ENCODE measurements at places on chromosomes 1 and 21. TPM values are rescaled to one million over a fixed set of nuclear protein-coding genes. Genes with fewer than 3 reads are reported as not detected.
A peak's percentile ranks its signal among the peaks of the same experiment; 100 is the strongest.

Gene SYPL2
- total RNA-seq: not detected

Gene RHD
- not detected for total RNA-seq

DNA sequence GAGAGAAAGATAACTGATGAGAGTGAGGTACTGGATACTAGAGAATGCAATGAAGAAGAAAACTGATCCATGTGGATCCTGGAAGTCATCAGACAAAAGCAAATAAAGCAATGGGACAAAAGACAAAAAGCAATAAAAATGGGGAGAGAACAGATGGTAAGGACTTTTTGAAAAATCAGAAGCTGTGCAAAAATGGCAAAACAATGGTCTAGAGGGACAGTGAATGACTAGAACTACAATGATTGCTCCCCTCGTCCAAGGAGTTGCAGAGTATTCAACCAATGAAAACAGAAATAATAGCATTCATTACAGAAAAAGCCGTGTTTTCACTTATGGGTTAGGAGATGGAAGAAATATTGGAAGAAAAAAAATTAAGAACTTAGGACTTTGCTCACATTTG lies 18.5 kb downstream of the LUZP1 start:
- no peak for DNase-seq

DNA sequence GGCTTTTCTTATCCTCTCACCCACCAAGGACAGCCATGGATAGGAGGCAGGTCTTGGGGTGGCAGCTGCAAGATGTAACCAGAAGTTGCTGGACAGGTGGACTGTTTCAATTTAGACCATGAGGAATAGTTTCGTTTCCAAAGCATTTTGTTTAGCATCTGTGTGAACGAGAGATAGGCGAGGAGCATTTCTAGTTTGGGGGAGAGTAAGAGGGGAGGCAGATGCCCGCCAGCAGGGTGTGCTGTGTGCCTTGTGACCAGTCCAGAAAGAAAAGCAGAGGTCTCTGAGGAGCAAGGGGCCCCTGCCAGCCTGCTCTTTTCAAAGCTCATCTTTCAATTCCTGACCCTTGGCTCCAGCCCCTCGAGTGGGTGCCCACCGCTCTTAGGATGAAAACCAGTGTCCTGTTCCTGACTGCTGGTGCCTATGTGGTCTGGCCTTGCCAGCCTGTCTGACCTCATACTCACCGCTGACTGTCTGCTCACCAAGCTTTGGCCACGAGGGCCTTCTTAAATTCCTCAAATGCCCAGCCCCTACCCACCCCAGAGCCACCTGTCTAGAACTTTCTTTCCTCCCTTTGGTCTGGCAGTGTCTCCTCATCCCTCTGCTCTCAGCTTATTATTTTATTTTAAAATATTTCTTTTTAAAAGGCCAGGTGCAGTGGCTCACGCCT lies 8.5 kb downstream of the SERINC2 start:
- DNase-seq: peak; percentile 24

GRCh38 chr1:11237356-11237755 lies 25.0 kb downstream of the MTOR start:
- no peak for DNase-seq

DNA sequence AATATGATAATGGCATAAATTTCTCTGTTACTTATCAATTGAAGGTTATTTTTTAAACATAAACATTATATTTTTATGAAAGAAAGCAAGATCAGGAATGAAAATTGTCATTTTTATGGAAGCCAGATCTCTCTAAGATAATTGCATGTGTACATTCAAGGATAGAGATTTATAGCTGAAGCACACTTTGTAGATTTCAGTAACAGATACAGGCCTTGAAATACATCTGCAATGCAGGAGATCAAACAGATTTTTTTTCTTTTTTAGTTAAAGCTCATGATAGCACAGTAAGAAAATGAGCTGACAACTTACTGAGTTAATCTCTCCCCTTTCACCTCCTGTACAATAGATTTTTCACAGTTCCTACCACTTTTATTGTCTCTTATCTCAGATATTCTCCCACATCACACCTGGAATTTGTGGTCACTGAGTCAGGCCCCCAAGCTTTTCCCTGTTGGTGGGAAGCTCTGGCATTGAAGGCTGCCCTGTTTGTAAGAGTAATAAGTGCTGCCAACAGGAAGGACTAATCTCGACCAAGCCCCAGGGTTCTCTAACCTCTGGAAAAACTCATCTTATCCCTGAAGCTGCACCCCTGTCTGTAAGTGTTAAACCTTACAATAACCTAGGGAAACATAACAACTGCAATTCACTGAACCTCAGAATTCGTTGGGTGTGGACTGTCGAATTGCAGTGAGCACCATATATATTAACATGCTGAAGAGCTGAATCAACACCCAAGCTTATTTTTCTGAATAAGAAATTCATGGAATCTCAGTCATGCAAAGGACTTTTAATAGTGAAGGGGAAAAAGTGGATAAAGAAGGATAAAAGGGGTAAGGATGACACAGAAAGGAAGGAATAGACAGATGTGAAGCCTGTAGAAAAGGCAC lies 599.0 kb downstream of the LMO4 start:
- no peak for DNase-seq

GRCh38 chr1:238499021-238499420 lies 608.3 kb upstream of the ZP4 start:
- DNase-seq: no peak

DNA sequence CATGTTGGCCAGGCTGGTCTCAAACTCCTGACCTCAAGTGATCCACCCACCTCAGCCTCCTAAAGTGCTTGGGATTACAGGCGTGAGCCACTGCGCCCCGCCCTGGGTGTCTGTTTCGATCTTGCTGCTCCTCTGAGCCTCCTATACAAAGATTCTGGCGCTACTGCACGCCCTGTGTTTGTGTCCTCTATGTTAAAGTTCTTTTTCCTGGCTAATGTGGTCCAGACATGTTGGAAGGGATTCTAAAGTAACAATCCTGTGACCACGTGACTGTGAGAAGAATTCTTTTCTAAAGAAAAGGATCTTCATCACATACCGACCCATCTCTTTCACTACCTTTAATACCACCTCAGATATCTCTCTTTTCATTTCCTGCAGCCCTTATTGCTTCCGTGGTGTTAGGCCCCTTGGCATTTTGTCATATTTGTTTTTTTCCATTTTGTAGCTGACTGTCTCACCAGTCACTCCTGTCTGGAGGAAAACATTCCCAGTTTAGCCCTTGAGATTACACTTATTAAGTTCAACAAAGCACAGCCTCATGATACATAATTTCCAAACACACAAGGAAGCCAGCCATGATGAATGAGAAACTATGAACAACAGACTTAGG lies 27.2 kb upstream of the ENO1 start:
- DNase-seq: no peak

GRCh38 chr1:93567255-93567918 lies 114.2 kb downstream of the BCAR3 start:
- DNase-seq: no peak

GRCh38 chr1:169526120-169526832 lies 40.5 kb upstream of the SLC19A2 start:
- no peak for DNase-seq

GRCh38 chr1:193540511-193540910 lies 354.1 kb upstream of the B3GALT2 start:
- peak; percentile 23 for DNase-seq

GRCh38 chr1:3903141-3904005 lies 3.3 kb upstream of the C1orf174 start:
- peak; percentile 31 for DNase-seq

DNA sequence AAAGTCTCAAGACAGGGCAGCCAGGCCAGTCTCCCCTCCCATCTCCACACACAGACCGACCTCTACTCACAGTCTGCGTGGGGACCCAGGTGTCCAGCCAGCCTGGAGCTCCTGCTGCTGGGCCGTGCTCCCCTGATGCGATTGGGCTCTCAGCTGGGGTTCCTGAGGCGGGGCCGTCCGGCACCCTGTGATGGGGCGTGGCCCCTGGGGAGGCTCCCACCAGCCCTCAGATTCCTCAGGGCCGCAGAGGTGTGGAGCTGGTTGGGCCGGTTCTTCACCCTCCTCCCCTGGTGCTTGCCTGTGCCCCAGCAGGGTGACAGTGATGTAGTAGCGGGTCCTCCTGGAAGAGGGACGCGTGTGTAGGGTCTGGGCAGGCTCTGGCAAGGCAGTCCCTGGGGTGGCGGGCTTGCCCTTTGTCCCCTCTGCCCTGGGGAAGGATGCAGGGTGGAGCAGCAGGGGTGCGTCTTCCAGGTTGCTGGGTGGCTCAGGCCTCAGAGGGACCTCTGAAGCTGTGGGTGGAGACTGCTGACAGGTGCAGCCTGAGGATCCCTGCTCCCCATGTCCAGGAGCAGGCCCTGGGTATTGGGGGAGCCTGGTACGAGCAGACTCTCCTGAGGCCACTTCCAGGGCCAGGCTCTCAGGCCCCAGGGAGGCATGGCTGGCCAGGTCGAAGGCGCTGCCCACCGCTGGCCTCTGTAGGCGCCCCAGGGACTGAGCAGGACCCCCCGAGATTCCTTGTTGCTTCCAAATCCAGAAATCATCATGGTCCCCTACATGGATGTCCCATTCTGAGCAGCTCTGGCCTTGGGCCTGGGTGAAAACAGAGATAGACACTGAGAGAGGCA lies at the start of gene CRYBG2:
Gene CRYBG2 (minus strand): TSS at position 155 of the 845 bp plus-strand sequence. CDS start 7,473 bp downstream, outside the sequence.
- no peak for DNase-seq

DNA sequence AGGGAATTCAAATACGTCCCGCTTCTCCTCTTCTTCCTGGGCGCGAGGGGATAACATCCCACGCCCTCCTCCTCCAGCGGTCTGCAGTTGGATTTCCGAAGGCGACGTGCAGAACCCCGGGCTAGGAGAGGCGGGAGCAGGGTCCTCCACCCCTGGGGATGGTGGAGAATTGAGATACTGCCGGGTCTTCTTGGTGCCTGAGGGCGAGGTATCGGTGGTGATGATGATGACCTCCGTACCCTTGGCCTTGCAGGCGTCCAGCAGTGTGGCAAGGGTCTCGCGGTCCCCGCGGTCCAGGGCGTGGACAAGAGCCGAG lies 3.2 kb upstream of the LIX1L start:
- DNase-seq: peak; percentile 9

GRCh38 chr1:5969168-5969567 lies 23.1 kb downstream of the NPHP4 start:
- DNase-seq: no peak
